ENCODE measurements at places on chromosomes 6 and 20. TPM values are rescaled to one million over a fixed set of nuclear protein-coding genes. Genes with fewer than 3 reads are reported as not detected.

GRCh38 chr6:135323979-135324378, 142.9 kb downstream of the MYB start:
- no peak for DNase-seq

- no peak for DNase-seq
Measured at GRCh38 chr6:3267162-3267561, 8.4 kb downstream of the PSMG4 start.

DNA sequence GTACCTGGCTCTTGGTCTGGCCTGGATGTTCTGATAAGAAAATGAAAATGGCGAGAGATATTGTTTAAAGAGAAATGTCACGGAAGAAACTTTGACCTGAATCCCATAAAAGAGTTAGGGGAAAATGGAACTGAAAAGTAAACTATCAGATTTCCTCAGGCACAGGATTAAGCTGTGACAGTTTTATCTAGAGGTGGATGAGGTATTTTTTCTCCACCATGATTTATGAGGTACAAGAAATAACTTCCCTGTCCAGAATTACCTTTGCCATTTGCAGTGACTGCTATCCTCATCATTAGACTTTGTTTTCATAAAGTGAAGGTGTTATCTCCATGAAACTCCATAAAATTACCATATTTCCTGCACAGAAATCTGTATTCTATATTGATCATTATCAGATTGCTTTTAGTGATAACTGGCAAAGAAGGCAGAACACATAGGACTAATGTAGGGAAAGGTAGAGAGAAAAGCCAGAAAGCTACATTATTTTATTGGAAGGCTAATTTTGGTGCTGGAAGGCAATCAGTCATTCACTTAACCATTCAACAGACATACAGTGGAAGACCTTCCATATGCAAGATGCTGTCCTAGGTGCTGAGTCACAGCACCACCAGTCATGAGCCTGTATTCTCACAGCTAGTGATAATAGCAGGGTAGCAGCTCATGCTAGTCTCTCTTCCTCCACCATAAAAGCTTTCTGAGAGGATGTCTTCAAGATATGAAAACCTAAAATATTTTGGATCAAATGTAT, 427.3 kb upstream of the CITED2 start:
- no peak for DNase-seq

GRCh38 chr6:46556053-46556452, 64.8 kb upstream of the RCAN2 start:
- no peak for DNase-seq

DNA sequence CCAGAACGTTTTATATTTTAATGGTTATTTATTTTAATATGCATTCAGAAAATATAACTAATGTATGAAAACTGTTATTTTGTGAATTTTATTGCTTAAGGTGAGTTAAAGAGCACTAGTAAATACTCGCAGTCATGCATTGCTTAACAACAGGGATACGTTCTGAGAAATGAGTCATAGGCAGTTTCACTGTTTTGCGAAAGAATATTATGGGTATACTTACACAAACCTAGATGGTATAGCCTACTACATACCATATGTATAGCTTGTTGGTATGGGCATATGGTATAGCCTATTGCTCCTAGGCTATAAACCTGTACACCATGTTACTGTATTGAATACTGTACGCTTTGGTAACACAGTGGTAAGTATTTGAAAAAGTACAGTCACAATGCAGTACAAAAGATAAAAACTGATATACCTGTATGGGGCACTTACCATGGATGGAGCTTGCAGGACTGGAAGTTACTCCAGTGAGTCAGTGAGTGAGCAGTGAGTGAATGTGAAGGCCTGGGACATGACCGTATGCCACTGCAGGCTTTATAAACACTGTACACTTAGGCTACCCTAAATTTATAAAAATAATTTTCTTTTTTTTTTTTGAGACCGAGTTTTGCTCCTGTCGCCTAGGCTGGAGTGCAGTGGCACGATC, 38.5 kb downstream of the ARFGEF2 start:
- DNase-seq: no peak

- no peak for DNase-seq
Measured at GRCh38 chr6:115666997-115667396, 393.7 kb downstream of the FRK start.

- no peak for DNase-seq
Measured at GRCh38 chr6:30926644-30927043, 5.3 kb downstream of the SFTA2 start.

- no peak for DNase-seq
Measured at GRCh38 chr6:50187351-50187921, 137.7 kb upstream of the DEFB112 start.

- DNase-seq: no peak
Measured at GRCh38 chr6:144087789-144088426, 7.5 kb downstream of the SF3B5 start.

- no peak for DNase-seq
Measured at GRCh38 chr6:89122625-89123024, 4.8 kb upstream of the SRSF12 start.

DNA sequence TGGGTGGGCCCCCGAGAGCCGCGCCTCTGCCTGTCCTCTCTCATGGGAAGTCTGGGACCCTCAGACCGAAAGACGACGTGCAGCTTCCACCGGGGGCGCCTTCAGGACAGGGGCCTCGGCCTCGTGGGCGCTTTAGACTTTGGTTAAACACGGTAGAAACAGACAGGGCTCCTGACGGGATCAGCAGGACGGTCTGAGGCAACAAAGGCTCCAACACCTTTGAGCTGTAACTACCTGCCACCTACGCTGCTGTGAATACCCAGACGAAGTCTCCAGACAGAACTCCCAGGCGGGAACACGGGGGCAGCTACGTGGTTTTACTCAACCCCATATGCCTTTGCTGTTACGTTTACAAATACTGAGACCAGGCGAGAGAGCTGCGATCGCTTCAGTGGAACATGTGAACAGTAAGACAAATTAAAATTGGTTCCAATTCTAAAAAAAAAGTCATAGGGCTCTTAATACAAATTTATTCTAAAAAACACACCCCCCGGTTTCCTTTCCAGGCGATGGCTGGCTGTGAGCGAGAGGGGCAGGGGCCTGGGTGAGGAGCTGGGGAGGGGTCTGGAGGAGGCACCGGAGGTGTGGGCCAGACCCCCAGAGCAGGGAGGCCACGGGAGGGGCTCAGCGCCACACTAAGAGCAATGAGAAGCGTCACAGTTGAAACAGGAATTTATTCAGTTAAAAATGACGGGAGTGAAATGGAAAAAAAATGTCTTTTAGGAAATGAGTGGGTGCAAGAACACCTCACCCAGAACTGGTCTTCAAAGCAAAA, 453.2 kb downstream of the QKI start:
- DNase-seq: no peak

DNA sequence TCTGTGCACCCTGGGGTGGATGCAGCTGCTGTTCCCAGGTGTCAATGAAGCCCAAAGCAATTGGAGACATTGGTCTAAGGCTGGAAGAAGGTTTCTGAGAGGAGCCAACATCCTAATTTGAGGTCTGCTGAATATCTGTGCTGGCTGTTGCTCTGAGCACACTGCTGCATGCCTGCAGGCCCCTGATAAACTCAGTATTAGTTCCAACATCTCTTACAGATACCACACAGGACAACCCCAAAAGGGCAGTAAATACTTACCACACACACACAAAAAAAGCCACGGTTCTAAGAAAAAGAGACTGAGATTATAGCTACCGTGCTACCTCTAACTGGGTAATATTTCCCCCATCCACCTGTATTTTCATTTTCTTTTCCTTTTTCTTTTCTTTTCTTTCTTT, 164.3 kb upstream of the SOX4 start:
- DNase-seq: no peak

- DNase-seq: no peak
Measured at GRCh38 chr6:169559592-169559991, 142.2 kb downstream of the WDR27 start.

GRCh38 chr20:48822879-48823385, 4.9 kb downstream of the PREX1 start:
- no peak for DNase-seq

- DNase-seq: no peak
Measured at GRCh38 chr6:3151691-3152090, 5.7 kb downstream of the TUBB2A start.

DNA sequence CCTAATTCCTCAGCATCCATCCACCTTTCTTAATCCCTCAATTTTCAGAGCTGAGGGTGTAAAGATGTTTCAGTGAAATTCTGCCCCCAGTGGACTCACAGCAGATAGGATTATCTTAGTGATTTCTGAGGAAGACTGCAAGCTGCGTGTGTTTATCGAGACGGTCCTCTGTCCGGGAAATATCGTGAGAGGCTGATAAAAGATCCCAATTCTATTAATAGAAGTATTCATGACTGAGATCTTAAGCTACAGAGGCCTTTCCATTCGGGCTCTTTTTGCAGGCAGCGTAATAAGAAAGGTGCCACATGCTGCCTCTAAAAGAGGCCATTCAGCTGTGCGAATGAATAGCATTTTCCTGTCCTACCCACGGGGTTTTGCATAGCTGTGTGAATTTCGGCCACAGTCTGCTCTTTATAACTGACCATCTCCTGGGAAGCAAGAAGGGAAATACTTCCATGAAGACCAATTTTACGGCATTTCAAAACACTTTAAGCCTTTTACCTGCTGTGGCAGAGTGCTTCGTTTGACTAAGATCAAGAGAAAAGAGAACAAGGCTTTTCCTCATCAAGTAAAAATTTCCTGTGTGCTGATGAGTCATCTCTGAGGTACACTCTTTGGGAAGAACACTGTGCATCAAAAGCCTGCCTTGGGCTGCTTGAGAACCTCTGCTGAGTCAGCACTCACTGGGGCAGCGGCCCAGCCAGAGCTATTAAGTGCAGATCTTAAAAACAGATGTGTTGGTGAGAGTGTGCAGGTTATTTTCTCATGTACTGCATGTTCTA, 208.8 kb downstream of the ARHGAP18 start:
- DNase-seq: peak; percentile 75

DNA sequence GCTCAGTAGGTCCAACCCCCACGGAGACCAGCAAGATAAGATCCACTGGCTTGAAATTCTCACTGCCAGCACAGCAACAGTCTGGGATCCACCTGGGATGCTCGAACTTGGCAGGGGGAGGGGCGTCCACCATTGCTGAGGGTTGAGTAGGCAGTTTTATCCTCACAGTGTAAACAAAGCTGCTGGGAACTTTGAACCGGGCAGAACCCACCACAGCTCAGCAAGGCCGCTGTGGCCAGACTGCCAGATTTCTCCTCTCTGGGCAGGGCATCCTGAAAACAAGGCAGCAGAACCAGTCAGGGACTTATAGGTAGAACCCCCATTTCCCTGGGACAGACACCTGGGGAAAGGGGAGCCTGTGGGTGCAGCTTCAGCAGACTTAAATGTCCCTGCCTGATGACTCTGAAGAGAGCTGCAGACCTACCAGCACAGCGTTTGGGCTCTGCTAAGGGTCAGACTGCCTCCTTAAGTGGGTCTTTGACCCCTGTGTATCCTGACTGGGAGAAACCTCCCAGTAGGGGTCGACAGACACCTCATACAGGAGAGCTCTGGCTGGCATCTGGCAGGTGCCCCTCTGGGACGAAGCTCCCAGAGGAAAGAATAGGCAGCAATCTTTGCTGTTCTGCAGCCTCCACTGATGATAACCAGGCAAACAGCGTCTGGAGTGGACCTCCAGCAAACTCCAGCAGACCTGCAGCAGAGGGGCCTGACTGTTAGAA, 782.4 kb upstream of the EYS start:
- DNase-seq: no peak

GRCh38 chr20:5145365-5146098, 18.7 kb downstream of the CDS2 start:
- DNase-seq: no peak

DNA sequence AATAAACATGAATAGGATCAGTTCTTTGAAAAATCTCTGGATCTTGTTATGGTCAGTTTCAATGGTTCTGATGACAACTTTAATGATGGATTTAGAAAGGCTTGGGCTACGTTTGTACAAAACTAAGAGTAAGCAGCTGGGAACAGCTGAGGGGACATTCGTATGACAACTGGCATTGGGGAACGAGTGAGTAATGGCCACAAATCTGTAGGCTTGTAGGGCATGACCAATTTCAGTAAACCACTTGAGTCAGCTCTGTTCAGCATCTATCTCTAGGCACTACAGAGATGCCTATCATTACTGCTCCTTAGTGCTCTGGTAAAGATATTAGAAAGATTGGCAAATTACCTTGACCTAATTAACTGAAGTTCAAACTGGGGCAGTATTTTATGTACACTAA, 1375.6 kb downstream of the EPHA7 start:
- DNase-seq: no peak

DNA sequence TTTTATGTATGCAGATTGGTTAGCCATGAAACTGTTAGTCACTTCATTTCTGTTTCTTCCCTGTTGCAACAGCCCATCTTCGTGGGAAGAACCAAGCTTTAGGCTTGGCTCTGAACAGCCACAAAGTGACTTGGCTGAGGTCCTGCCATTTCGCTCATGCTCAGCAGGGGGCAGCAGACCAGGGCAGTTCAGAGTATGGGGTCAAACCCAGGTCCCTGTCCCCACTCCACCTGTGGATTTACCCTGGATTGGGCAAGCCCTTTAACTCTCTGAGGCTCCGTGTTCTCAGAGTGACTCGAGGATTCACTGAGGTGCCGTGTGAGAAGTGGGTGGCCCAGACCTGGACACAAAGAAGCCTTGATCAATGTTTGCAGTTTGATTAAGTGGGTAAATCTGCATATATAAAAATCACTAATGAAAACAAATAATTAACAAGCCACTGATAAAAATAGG, 19.8 kb upstream of the MAP1LC3A start:
- no peak for DNase-seq

- DNase-seq: no peak
Measured at GRCh38 chr6:130065609-130066156, 47.3 kb downstream of the L3MBTL3 start.

- no peak for DNase-seq
Measured at GRCh38 chr20:20737158-20737557, 24.7 kb upstream of the RALGAPA2 start.

DNA sequence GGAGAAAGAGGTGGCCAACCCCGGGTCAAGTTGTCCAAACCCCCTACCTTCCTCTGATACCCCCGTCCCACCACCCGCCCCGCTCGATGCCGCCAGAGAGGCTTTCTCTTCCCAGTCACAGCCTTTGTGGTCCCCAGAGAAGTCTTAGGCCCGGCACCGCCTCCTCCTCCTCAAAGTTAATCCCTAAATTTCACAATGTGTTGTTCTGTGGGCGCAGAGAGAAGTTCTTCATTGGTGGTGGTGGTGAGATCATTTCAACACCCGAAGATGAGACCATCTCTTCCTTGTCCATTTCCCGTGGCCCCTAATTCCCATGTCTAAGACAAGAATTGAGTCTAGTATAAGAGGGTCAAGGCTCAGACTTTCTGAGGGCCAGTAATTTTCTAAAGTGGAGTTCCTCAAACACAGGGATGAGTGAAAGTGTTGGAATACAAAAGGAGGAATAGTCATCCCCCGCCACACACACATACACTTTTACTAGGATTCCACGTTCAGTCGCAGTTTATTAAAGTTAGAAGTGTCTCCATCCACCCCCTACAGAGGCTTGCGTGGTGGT, 10.4 kb downstream of the TRIM31 start:
- peak; percentile 43 for DNase-seq

The KPNA5 gene
- total RNA-seq: 10.8 TPM

The C6orf15 gene
- total RNA-seq: 0.59 TPM

The FHL5 gene
- total RNA-seq: 12.9 TPM

The LAMA5 gene
- 16.6 TPM for total RNA-seq

The EHMT2 gene
- 37.5 TPM for total RNA-seq

The PPP1R14C gene
- 3.3 TPM for total RNA-seq

The WFDC5 gene
- total RNA-seq: not detected

The STXBP5 gene
- total RNA-seq: 26.9 TPM

Measured in breast epithelium (tissue), 4 donors.